ENCODE measurements at places on chromosomes 5 and 9.

DNA sequence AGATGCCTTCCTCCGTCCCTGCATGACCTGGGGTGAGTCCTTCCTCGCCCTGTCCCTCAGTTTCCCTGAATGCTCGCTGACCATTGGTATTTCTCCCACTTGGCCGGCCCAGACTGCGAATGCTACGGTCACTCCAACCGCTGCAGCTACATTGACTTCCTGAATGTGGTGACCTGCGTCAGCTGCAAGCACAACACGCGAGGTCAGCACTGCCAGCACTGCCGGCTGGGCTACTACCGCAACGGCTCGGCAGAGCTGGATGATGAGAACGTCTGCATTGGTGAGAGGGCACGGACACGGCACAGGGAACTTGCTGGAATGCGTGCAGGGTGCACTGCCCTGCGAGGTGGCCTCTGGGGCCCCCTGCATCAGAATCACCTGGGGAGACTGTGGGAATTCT, 77.1 kb downstream of the NTNG2 start:
- no peak for DNase-seq

DNA sequence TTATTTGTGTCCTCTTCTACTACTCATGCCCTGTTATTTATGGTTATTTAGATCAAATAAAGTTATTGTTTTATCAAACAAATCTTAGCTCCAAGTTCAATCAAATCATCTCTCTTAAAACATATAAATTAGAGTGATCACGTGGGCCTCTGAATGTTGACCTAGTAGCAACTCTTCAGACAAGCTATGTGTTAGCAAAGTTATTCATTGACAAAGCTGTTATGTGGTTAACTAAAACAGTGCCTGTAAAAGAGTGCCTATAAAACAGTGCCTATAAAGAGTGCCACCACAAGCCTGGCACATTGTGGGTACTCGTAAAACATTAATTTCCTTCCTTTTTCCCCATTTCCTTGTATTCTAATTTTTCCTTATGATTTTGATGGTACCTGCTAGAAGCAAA, 421.9 kb downstream of the HCN1 start:
- DNase-seq = no peak

DNA sequence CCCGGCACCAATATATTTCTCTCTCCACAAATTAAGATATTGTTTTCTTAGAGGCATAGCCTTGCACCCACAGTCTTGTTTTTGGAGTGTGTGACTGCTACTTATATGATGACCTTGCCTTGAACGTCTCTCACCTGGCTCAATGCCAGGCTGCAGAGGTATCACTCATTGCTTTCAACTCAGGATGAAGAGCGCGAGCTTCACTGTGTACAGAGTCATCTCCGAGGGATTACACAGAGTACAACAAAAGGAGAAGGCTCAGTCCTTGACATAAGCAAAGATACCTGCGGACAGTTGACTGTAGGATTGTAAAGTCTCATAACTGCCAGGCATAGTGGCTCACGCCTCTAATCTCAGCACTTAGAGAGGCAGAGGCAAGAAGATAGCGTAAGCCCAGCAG, 53.8 kb downstream of the CD180 start:
- no peak for DNase-seq

DNA sequence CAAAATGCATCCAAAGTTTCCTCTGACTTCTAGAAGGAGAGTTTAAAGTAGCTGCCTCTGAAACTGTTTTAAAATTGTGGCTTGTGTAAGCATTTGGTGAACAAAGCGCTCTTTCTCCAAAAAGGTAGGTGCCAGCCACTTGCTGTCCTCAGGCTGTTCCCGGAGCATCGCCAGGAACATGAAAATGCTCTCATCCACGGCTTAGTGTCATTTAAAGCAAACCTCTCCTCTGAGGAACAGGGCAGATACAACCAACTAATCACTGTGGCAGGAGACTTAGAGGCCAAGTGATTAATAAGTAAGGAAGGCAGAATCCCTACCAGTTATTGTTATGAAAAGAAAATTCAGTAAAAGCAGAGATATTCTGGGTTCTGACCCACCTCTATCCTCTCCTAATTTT, 165.6 kb downstream of the DCP2 start:
- DNase-seq = no peak

DNA sequence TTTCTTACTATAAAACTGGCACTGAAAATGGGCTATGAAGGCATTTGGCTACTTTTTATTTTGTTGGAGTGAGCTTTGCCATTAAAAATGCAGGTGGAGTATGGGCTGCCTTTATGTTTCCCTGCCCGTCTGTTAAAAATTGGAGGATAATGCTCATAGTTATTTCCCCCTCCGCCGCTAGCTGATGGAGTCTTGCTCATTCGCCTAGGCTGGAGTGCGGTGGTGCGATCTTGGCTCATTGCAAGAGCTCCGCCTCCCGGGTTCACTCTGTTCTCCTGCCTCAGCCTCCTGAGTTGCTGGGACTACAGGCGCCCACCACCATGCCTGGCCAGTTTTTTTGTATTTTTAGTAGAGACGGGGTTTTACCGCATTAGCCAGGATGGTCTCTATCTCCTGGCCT, 8.6 kb downstream of the G3BP1 start:
- no peak for DNase-seq

DNA sequence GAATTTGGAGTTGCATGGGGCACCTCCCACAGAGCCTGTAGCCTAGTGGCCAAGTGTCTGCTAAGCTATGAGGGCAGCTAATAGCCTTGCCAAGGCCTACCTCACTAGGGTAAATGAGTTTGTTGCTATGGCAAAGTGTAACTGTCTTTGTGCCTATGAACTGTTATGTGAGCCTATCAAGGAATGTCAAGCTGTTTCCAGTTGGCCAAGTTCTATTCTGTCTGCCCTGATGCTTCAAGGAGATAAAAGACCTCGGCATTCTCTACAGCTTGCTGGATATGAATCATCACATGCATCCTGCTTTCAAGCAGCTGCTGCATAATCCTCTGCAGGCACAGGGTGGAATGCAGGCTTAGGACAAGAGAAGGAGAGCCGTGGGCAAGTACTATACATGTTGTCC, 69.8 kb upstream of the CCDC112 start:
- DNase-seq = no peak

DNA sequence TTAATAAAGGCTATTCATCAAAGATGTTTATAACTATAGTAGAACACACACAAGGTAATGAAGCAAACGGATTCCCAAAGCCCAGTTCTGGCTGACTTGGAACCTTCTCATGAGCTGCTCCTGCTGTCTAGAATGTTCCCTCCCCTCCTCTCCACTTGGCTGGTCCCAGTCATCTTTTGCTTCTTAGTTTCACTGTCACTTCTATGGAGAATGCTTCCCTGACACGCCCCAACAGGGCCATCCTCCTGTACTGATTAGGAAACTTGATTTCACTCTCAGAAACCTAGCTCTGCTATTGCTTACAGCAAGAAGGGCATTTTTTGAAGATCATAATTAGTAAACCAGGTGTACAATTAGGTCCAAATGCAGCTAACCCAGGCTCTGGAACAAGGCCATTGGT, 3.2 kb upstream of the RAPGEF1 start:
- DNase-seq = no peak

- no peak for DNase-seq
These were observed 95.9 kb upstream of the C6 start for GRCh38 chr5:41309275-41309674.

GRCh38 chr5:67475489-67475888, 278.9 kb upstream of the CD180 start:
- no peak for DNase-seq

- DNase-seq = no peak
These were observed 29.4 kb upstream of the IL17B start for GRCh38 chr5:149408252-149409099.

DNA sequence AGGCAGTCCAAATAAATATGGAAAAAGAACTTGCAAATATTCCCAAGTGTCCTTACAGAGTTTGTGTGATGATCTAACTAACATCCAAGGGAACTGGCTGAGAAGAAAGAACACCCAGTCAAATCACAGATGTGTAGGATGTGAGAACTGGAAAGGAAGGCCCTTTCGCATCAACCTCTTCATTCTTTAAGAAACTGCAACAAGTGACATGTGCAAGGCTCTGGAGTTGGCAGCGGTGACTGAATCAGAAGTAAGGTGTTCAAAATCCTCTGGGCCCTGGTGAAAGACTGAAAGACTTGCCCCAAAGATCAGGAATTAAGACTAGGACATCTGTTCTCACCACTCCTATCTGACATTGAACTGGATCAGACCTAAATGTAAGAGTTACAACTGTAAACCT, 88.7 kb downstream of the RAPGEF1 start:
- DNase-seq = no peak

GRCh38 chr9:10633785-10634184, 21.0 kb upstream of the PTPRD start:
- DNase-seq = no peak

GRCh38 chr9:137315581-137316011, 13.5 kb upstream of the NRARP start:
- DNase-seq = no peak

- no peak for DNase-seq
These were observed 5.7 kb upstream of the SMC2 start for GRCh38 chr9:104088416-104088815.

DNA sequence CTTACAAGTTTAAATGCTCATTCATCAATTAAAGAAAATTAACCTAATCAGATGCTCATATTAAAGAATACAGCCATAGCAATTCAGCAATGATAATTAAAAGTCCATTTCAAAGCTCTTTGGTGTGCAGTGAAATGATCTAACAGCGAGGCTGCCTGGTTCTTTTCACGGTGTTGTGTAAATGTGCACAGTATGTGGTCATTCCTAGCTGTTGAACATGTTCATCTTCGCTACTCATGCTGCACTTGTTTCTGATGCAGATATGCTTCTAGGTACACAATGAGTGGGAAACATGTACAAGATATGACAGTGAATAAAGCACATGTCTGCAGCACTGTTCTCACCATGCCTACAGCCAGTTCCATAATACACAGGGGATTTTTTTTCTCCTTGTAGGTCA, 163.5 kb downstream of the NR2F1-AS1 start:
- no peak for DNase-seq

- no peak for DNase-seq
These were observed 7.6 kb downstream of the TMEM174 start for GRCh38 chr5:73180566-73180965.

DNA sequence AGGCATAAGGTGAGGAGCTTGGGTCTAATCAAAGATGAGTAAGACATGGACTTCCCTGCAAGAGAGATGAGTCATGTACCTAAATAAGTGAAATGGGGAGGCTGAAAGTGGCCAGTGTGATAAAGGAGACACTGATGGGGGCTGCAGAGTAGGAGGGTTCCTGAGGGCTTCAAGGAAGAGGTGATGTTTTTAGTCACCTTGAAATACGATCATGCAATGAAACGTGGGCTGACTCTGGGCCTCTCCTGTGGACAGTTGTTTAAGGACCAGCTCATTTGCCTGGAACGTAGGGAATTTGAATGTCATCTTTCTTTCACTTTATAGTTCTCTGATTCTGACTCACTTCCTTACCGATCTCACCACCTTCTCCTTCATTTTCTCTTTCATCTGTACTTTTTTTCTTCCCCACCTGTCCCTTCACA, 49.6 kb upstream of the CPLX2 start:
- no peak for DNase-seq

DNA sequence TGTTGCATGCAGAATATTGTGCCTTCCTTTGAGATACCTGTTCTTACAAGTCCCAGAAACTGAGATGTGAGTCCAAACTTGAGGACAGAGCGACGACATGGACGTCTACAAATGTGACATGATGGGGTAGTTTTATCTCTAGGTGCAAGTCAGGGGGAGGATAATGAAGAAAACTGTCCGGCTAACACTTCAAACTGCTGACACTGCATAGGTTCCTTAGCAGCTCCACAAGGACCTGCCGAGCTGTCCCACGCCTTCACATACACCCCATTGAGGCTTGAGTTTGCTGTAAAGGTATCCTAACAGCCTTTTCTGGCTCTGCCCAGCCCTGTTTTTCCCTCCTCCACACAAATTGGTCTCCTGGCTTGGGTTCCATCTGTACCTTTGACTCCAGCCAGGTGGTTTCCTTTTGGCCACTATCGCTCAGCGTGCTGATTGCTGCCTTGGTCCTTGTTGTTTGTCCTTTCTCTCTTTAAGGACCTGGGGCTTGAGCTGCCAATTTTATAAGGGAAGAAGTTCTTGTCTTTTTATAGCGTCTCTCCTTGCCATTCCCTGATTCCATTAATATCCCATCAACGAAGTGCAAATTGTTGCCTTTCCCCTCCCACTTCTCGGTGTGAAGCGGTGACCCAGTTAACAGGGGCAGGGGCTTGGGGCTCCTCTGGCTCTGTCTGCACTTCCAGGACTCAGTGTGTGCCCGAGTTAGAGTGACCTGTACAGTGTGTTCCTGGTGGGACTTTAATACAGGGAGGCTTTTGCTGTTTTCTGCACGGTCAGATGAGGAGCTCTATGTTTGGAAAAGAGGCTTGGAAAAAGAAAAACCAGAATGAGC, 100.3 kb downstream of the PCSK1 start:
- no peak for DNase-seq

DNA sequence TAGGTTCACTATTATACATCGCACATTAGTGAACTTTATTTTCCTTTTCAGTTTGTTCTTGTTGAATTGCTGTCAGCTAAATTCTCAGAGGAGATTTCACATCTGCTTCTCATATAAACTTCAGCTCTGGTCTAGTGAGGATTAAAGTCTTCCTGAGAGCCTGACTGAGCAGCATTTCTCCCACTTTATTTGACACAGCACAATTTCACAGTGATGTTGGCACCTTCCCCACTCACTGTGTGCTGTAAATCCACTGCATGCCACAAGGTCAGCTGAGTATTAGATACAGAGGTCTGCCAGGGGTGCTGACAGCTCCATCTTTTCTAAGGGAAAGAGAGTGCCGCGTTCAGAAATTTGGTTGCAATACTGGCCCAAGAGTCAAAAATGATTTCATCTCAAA, 567.4 kb downstream of the PRR16 start:
- DNase-seq = no peak

- no peak for DNase-seq
These were observed 1.2 kb downstream of the PRRT1B start for GRCh38 chr9:131546336-131547084.

DNA sequence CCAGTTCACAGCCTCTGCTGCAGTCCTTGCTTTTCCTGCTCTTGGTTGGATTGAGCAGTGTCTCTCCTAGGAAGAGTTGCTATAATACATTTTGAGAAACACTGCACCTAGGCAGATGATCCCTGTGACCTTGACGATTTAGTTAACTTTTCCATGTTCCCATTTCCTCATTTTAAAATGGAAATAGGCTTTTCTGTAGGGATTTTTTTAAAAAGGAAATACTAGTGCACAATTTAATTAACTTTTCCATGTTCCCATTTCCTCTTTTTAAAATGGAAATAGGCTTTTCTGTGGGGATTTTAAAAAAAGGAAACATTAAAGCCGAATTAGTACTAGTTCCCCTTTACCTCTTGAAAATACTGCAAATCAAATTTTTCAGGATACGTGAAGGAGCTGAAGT, 4.7 kb downstream of the ATP6V0E1 start:
- DNase-seq = no peak

- DNase-seq = no peak
These were observed 995 bp downstream of the OLFM1 start for GRCh38 chr9:135088348-135088978.

- no peak for DNase-seq
These were observed 43.2 kb upstream of the IER5L start for GRCh38 chr9:129221233-129221632.

DNA sequence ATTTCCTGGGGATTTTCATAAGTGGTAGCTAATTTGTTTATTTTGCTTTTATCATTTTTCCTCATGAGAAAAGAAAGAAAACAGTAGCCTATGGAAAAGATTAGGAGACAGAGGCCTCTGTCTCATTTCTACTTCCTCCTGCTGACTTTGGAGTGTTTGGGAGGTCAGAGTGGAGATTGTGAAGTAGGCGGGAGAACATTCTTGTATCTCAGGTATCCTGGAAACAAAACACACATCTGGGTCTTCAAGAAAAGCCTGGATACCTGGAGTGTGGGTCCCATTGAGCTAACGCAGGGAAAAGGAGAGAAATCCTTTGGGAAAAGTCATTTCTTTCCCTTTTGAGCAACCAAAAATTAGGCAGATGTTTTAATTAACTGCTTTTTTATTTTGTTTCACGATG, 161.5 kb upstream of the DMAC1 start:
- DNase-seq = no peak
